Hindlimb muscle (tissue), 1 donor: ENCODE measurements at places on chromosomes 4 and X. TPM values are rescaled to one million over a fixed set of nuclear protein-coding genes. Genes with fewer than 3 reads are reported as not detected.

- DNase-seq: no peak
These were observed 105.2 kb downstream of the FRAS1 start for GRCh38 chr4:78162342-78162741.

GRCh38 chrX:10240918-10241317, 84.1 kb downstream of the CLCN4 start:
- DNase-seq: peak; percentile 43

- DNase-seq: no peak
These were observed 200.7 kb upstream of the ANKRD50 start for GRCh38 chr4:124913237-124913636.

DNA sequence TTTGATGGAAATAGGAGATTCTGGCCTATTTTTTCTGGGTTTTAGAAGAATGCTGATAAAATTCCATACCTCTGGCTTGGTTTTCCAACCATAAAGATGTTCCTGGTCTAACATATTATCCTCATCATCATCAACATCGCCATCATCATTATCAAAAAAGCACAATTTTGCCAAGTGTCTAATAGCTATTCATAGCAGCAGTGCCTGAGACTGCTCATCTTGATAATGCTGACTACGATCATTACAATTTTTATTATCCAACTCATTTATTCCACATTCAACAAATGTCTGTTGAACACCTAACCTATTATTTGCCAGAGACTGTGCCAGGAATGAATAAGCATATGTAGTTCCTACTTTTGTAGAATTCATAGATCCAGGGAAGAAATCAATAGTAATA, 303.5 kb upstream of the GATB start:
- no peak for DNase-seq

- DNase-seq: no peak
These were observed 52.9 kb downstream of the TRMT44 start for GRCh38 chr4:8493484-8493883.

DNA sequence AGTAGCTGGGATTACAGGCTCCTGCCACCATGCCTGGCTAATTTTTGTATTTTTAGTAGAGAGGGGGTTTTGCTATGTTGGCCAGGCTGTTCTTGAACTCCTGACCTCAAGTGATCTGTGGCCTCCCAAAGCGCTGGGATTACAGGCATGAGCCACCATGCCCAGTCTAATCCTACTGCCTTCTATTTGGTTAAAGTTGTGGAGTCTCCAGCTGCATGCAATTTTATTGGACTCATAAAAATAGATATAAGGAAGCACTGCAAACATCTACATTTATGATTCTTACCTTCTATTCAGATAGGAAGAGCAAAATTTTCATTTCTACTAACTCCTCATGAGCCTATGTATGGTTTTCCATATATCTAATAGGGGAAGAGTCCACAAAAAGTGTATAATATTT, 13.7 kb downstream of the RIPPLY1 start:
- no peak for DNase-seq

- DNase-seq: no peak
These were observed 206.6 kb upstream of the HS3ST1 start for GRCh38 chr4:11635342-11635741.

- no peak for DNase-seq
These were observed 317.9 kb downstream of the OPHN1 start for GRCh38 chrX:68115371-68115770.

- DNase-seq: no peak
These were observed 88.2 kb downstream of the TMA16 start for GRCh38 chr4:163582703-163583102.

DNA sequence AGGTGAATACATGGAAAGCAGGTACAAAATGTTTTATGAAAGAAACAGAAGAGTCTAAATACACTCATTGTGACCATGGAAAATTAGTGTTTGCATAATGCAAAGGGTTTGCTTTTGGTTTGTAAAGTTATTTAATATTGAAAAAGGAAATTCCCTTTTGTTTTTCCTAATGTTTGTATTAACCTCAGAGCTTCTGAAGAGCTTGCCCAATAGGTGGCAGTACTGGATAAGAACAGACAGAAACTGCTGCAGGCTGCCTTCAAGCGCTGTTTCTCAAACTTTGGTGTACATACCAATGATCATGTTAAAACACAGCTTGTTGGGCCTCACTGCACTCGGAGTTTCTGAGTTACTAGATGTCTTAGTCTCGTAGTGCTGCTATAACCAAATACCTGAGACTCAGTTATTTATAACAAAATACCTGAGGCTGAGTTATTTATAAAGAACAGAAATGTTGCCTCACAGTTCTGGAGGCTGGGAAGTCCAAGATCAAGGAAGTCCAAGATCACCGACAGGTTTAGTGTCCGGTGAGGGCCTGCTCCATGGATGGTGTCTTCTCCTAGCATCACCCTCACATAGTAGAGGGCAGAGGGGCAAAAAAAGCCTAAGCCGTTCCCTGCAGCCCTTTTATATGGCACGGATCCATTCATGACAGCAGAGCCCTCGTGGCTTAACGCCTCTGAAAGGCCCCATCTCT, 54.2 kb downstream of the SUPT20HL2 start:
- peak; percentile 50 for DNase-seq

GRCh38 chrX:20067709-20068561, 48.8 kb downstream of the MAP7D2 start:
- DNase-seq: peak; percentile 46

GRCh38 chr4:103664436-103665075, 55.2 kb downstream of the TACR3 start:
- DNase-seq: peak; percentile 12

DNA sequence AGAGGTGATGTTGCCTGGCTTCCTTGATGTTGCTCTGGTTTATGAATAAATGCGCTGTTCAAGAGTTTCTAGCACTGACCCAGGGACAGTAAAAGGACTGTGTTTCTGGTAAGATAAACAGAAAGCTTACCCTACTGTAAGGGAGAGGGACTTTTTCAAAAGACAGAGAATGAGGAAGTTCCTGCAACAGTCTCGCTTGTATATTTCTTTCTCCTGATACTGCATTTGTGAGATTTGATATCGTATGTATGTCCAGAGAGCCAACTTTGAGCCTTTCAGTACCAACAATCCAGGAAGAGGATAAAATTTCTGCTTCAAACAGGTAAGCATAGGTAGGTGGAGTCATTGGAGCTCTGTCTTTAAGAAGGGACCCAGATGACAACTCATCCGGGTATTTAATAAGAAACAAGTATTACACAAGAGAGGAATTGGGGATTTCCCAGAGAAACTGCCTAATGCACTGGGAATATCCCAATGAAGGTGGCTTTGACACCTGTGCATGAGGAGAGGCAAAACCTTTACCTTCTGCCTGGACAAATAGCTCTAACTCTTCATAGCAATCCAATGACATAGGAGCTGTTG, 773 bp downstream of the DAPP1 start:
- no peak for DNase-seq

DNA sequence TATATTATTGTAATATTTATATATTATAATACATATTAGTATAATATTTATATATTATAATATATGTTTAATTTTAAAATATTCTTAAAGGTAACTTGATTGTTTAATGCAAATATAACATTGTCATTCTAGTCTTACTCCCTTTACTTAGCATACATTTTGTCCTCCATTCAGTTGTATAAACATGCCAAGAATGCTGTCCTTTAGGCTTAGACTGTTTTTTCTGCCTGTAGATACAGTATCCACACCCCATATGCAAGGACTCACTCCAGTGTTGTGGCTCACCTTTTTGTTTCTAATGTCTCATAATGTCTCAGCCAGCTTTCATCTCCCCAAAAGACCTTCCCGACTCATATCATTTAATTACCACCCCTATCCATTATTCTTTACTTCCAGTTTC, 2110.0 kb downstream of the PCDH7 start:
- no peak for DNase-seq

- no peak for DNase-seq
These were observed 45.9 kb downstream of the HMGB2 start for GRCh38 chr4:173288296-173288695.

GRCh38 chrX:130658310-130658709, 244.7 kb downstream of the ENOX2 start:
- DNase-seq: no peak

- DNase-seq: no peak
These were observed 38.0 kb downstream of the IL1RAPL1 start for GRCh38 chrX:28625223-28625622.

- no peak for DNase-seq
These were observed 40.7 kb upstream of the DHX15 start for GRCh38 chr4:24625091-24625490.

DNA sequence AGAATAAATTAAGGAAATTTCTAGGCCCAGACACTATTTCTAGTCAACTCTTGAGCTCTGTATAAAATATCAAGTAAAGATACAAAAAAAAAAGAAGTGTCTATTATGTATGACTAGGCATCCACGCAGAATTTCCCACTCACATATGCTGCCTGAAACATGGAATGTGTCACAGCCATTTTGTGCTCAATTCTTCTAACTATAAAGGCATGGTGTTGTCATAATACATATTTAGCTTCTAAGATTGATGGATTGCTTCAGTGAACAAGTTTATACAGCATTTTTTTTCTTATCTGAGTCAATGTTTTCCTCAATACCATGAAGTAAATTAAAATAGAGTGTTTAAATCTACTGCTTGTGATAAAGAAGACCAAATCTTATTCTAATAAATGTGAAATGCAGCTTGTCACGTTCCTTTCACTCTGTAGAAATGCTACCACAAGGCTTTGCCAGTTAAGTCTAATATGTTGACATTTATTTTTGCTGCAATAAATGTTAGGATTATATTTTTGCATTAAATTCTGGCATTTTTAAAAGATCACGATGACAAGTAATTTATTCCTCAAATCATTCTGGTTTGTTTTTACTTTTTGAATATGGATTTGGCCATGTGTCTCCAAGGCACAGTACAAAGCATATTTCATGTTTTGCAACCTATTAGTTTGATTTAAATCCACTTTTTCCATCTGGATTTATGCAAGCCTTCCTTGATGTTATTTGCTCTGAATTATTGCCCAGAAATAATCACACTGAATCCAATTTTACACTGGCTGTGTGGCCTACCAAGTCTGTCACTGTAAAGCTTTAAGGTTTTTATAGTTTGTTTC, 1829.0 kb upstream of the PCDH7 start:
- DNase-seq: peak; percentile 18

GRCh38 chr4:48445704-48446103, 37.4 kb upstream of the SLC10A4 start:
- no peak for DNase-seq

DNA sequence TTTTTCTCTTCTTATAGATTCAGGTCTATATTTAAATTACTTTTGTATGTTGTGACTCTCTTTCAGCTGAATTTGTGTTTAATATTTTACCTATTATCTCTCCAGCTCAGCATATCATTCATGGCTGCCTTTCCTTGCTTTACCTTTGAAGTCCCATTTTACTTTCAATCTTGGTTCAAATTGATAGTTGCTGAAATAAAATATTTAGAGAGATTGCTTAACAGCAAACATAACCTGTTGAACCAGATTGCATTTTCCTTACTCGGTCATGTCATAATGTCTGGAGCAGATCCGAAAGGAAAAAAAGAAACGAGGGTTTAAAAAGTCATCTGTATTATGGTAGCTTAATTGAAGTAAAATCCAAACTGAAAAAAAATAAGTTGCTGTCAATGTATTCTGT, 94.1 kb downstream of the IL1RAPL2 start:
- no peak for DNase-seq

- DNase-seq: no peak
These were observed 88.3 kb downstream of the EVC2 start for GRCh38 chr4:5619913-5620625.

DNA sequence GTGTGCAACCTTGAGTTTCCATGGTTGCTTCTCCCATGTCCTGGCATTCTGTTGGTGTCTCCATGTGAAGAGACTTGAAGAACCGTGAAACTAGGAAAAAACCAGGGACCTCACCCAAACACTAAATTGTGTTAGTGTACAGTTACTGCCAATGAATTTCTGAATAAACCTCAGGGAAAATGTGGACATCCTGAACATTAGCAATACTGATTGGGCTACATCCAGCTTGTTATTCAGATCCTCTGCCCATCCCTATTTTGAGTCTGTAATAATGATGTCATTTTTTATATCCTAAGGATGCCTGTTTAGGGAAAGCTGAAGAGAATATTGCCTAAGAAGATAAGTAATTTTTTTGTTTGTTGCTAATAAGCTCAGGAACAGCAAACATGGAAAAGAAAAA, 262.7 kb downstream of the TMA16 start:
- no peak for DNase-seq

DNA sequence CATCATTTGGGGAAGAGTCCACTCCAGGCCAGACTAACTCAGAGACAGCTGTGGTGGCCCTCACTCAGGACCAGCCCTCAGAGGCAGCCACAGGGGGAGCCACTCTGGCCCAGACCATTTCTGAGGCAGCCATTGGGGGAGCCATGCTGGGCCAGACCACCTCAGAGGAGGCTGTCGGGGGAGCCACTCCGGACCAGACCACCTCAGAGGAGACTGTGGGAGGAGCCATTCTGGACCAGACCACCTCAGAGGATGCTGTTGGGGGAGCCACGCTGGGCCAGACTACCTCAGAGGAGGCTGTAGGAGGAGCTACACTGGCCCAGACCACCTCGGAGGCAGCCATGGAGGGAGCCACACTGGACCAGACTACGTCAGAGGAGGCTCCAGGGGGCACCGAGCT, 3.3 kb upstream of the ERAS start:
- no peak for DNase-seq

DNA sequence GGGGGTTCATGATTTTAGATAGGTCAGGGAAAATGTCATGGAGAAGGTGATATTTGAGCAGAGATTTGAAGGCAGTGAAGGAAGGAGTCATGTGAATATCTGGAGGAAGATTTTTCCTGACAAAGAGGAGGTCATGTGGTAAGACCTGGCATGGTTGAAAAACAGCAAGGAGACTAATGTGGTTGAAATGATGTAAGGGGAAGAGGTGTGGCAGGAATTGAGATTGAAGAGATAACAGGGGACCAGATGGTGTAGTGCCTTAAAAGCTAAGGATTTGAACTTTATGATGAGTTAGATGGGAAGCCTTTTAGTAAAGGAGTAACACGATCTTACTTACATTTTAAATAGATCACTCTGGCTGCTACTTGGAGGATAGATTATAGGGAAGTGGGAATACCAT, 210.9 kb downstream of the RTL9 start:
- no peak for DNase-seq

DNA sequence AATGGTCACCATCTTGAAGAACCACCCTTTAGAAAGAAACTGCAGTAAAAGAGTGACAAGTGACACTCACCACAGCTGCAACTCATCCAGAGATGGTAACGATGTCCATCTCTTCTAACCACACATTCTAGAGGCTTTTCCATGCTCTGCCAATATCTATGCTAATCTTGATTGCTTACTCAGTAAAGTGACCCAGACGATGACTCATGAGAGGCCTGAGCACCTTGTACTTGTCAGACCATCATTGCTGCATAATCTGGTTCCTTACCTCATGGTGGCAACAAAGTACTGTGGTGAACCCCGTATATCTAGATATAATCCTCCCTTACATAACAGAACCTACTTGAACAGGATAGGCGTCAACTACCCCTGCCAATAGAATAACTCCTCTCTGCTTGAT, 75.6 kb downstream of the CCNG2 start:
- DNase-seq: no peak

GRCh38 chr4:104424475-104424941, 70.2 kb downstream of the CXXC4 start:
- no peak for DNase-seq

CXXC4 gene
- 2.6 TPM for polyA plus RNA-seq

EGF gene
- 16.4 TPM for polyA plus RNA-seq

PNMA5 gene
- 0.06 TPM for polyA plus RNA-seq

CT45A6 gene
- not detected for polyA plus RNA-seq

GYG2 gene
- 3.0 TPM for polyA plus RNA-seq

GRIA2 gene
- polyA plus RNA-seq: 4.3 TPM

SOD3 gene
- polyA plus RNA-seq: 30.0 TPM

ZIC3 gene
- not detected for polyA plus RNA-seq

KIT gene
- polyA plus RNA-seq: 7.6 TPM

C4orf46 gene
- 15.6 TPM for polyA plus RNA-seq

TMPRSS11F gene
- not detected for polyA plus RNA-seq

PRSS12 gene
- polyA plus RNA-seq: 3.9 TPM

PI4K2B gene
- polyA plus RNA-seq: 7.2 TPM
